Activated CD8-positive, alpha-beta T cell treated with anti-CD3 and anti-CD28 coated beads for 36 hours (primary cell): ENCODE measurements at places on chromosomes 4 and X.

DNA sequence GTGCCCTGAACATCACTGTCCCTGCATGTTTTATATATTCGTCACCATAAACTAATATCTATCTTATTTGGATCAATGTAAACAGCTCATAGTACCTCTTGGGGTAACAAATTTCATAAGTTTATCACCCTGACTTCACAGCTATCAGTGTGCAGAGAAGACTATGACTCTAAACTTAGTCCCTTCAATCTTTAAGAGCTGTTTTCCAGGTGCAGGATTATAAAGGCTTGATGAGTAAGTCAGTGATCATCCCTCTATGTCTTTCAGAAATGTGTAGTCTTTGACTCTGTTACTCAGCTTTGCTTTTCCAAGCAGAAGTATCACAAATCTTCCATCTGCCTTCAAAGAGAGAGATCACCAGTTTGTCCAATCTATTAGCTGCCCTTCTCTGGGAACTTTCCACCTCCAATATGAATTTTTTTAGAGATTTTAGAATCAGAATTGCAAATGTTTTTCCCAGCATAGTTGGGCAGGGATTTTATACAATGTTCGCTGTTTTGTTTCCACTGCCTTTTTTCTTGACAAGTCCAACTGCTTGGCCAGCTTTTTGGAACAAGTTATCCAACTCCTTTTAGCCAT is 45.1 kb upstream of the TSPAN7 start:
- DNase-seq = no peak
- no peak overlapping the region for H3K27ac ChIP-seq
- H3K36me3 ChIP-seq = no peaks in the 10 kb centered on the region

- no peaks in the 10 kb centered on the region for H3K36me3 ChIP-seq
- H3K27me3 ChIP-seq = no peaks in the 10 kb centered on the region
- H3K27ac ChIP-seq = no peak overlapping the region
- H3K4me1 ChIP-seq = peaks cover under 1% of the 10 kb centered on the region
These were observed 12.5 kb downstream of the ZBTB33 start for GRCh38 chrX:120262859-120263708.

DNA sequence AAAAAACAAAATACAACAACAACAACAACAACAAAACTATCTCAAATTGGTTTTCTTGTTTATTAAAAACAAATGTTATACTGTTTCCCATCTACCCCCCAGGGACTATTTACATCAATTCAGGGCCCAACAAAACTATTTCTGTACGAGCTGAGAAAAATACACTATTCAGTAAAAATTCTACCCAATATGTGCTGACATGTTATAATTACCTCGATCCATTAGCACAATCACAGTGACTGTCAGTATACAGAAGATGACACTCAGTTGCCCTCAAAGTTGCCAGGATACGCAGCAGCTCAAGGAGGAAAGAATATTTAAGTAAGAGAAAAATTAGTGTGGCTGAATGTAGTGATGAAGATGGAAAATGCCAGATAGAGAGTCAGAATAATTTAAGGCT is 150.1 kb downstream of the COX18 start:
- no peaks in the 10 kb centered on the region for H3K36me3 ChIP-seq
- H3K27ac ChIP-seq = no peak overlapping the region
- no peak for DNase-seq
- H3K4me1 ChIP-seq = no peaks in the 10 kb centered on the region
- H3K27me3 ChIP-seq = no peaks in the 10 kb centered on the region
- H3K4me3 ChIP-seq = no peak overlapping the region

- no peak overlapping the region for H3K4me3 ChIP-seq
- DNase-seq = no peak
- no peaks in the 10 kb centered on the region for H3K36me3 ChIP-seq
- no peak overlapping the region for H3K27ac ChIP-seq
These were observed 38.8 kb upstream of the MAD2L1 start for GRCh38 chr4:120105472-120105871.

GRCh38 chr4:94698187-94698586 is 59.6 kb upstream of the BMPR1B start:
- no peak for DNase-seq
- no peak overlapping the region for H3K4me3 ChIP-seq
- H3K36me3 ChIP-seq = no peaks in the 10 kb centered on the region
- H3K27me3 ChIP-seq = peaks cover 5% of the 10 kb centered on the region
